NCI-H1417 treated with DMSO at 0.1 percent for 48 hours (cell line): ENCODE measurements at places on chromosomes 6 and 20.

DNA sequence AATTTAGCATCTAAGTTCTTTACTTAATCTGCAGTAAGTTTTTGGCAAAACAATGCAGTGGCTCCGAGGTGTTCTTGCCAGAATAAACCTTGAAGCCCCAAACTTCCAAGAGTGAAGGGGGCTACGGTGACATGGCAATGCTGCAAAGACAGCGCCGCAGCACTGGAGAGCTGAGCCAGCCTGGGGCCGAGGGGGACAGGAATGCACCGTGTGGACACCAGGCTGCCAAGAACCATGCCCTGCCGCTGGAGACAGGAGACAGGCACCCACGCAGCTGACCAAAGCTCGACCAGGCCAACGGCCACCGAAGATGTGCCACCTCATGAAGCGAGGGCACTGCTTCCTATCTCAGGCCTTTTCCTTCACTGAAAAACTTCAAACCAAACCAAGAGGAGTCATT, 133.4 kb downstream of the PRND start:
- DNase-seq = no peak

DNA sequence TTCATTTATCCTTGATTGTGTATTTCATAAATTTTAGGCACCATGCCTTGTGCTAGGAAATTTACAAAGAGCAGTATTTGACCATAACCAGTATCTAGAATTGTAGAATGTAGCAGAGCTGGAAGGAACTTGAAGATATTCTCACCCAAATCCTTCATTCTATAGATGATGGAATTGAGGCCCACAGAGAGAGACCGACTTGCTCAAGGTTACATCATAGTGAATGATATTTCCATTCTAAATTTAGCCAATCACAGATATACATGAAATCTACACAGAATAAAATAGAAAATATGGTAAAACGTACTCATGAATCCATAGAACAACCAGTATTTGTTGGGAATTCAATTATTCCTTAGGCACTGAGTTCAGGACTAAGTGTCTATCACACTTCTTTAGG, 10.9 kb upstream of the SGK1 start:
- DNase-seq = no peak

- DNase-seq = no peak
Observed at GRCh38 chr6:161233986-161234661, 39.7 kb downstream of the AGPAT4 start.

DNA sequence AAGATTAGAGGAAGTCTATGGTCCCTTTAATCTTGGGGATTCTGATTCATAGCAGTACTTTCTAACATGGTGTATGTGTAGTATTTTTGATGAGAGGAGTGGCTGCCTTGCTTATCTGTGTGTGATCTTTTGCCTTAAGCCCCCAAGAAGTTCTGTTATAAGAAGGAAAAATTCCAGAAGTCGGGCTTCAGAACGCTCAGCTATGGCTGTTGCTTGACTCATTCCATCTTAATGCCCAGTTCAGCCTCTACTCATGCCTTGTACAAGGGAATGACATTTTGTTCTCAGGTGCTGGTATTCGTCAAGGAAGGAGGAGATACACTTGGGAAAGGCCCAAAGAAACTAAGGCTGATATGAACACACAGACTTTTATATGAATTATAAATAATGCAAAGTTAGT, 713.0 kb upstream of the MARCKS start:
- DNase-seq = no peak

GRCh38 chr20:48880981-48881657, 40.4 kb upstream of the ARFGEF2 start:
- DNase-seq = no peak

- no peak for DNase-seq
Observed at GRCh38 chr6:166057431-166057830, 110.2 kb downstream of the TBXT start.

DNA sequence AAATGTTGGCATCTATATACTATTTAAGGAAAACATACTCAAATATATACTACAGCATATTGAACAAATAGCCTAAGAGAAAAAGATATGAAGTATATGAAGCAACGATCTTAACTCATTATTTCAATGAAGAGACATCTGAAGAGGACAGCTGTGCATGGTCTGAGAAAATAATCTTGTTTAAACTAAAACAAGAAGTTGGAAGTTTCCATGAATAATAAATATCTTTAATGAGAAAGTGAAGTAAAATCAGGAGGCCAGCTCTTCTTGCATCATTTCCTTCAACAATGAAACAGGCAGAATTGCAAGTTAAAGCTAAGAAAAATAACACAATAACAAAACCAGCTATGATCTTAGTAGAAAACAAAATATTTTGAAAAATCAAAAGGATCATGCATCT, 1265.4 kb upstream of the MAP3K7 start:
- no peak for DNase-seq

- DNase-seq = no peak
Observed at GRCh38 chr6:8904754-8905153, 469.4 kb upstream of the SLC35B3 start.

DNA sequence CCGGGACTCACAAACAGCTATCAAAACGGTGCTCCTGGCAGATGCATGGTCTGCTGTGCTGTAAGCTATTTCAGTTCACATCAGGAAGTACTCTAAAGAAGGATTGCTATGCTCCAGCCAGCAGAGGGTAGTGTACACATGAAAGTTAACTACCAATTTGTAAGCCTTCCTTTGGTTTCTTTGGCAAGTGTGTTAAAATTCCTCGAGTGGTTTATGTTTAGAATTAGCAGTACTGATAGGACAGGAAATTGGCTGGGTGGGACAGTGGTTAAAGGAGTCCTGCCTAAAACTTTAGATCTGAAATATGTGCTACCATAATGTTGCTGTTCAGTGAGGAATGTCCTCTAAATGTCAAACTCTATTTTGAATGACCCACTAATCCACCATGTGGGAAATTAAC, 47.4 kb downstream of the TRMT11 start:
- no peak for DNase-seq

- no peak for DNase-seq
Observed at GRCh38 chr20:18702736-18703135, 110.8 kb upstream of the SCP2D1 start.

- DNase-seq = no peak
Observed at GRCh38 chr20:49207076-49207475, 12.1 kb upstream of the DDX27 start.

DNA sequence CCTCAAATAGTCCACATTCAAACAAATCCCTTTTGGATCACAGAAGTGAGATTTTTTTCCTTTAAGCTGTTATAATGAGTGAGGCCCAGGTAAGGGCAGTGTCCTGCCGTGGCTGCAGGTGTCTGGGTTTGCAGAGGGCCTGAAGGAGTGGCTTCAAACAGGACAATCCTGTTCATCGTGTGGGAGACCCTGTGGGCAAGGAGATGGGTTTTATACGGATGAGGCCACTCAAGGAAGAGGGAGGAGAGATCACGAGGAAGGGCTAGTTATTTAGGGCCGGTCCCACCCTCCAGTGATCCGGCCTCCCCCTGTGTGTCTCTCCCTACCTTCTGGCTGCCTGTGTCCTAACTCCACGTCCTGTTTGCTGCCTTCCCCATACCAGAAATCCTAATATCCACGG, 33.8 kb downstream of the PPP1R14C start:
- DNase-seq = no peak

GRCh38 chr6:133183691-133184090, 57.5 kb upstream of the EYA4 start:
- no peak for DNase-seq

DNA sequence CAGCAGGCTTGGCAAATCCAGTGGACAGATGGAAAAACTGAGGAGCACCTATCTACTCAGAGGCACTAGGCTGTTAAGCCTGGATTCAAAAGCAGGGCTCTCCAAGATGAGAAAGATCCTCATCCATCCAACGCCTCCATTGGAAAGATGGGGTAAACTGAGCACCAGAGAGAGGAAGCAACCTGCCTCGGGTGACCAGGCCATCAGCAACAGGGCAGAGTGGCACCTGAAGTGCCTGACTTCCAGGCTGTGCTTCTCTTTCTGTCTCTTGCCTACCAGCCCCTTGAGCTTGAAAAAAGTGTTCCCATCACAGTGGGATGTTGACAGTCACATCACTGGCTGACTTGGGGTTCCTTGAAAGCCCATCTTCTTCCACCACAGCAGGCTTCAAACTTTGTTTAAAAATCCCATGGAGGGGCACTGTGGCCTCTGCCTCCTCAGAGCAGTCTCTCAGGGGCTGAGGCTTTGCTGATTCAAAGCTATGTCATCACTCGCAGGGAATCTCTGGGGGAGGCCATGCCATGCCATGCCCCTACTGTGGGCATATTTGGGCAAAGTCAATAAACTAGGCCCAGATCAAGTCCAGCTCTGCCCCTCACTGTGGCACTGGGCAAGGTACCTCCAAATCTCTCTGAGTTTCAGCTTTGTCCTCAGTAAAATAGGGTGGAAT, 44.8 kb upstream of the TGM2 start:
- no peak for DNase-seq

DNA sequence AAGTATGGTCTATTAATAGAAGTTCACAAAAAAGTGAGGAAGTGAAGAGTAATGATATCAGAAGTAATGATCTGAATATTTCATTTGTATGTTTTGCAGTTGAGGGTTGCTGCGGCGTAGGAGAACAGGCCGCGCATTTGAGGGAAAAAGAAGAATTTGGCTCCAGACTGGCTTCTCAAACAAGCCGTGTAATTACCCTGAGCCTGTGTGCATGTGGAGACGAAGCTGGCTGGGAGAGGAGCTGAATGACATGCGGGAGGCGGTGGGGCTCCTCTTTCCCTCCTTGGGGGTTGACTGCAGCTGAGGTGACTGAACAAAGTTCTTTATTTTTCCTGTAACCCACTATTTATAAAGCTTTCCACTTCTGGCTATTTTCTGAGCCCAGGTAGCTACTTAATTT, 115.5 kb upstream of the AFDN start:
- DNase-seq = no peak

DNA sequence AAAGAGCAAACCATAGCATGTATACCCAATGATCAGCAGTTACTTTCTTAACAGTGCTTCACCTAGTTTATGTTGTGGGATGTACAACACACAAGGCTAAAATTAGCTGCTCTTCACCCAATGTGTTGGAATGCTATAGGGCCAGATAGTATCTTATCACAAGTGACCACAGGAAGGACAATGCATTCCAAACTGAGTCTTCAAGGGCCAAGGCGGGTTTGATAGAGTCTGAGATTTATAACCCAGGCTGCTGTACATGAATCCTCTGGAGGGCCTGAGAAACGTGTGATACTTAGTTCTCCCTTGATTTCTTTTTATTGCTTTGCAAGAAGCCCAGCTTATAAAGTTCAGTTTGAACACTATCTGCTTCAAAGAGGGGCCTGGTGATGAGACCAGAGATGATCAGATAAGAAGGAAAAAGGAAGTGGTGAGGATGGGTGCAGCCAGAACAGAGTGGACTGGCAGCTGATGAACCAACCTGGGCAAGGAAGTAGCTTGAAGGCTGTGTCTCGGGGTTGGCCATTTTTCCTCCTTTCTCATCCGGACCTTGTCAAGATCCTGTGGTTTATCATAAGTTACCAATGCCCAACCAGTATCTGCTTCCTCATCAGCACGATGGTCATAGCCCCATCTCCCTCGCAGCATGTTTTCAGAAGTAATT, 62.2 kb upstream of the BMP2 start:
- no peak for DNase-seq

- DNase-seq = peak; percentile 98
Observed at GRCh38 chr20:20362774-20363433, 5.0 kb upstream of the INSM1 start.

GRCh38 chr20:25084626-25085187, 2.8 kb upstream of the VSX1 start:
- no peak for DNase-seq

- no peak for DNase-seq
Observed at GRCh38 chr20:39190666-39191570, 228.8 kb downstream of the DHX35 start.

DNA sequence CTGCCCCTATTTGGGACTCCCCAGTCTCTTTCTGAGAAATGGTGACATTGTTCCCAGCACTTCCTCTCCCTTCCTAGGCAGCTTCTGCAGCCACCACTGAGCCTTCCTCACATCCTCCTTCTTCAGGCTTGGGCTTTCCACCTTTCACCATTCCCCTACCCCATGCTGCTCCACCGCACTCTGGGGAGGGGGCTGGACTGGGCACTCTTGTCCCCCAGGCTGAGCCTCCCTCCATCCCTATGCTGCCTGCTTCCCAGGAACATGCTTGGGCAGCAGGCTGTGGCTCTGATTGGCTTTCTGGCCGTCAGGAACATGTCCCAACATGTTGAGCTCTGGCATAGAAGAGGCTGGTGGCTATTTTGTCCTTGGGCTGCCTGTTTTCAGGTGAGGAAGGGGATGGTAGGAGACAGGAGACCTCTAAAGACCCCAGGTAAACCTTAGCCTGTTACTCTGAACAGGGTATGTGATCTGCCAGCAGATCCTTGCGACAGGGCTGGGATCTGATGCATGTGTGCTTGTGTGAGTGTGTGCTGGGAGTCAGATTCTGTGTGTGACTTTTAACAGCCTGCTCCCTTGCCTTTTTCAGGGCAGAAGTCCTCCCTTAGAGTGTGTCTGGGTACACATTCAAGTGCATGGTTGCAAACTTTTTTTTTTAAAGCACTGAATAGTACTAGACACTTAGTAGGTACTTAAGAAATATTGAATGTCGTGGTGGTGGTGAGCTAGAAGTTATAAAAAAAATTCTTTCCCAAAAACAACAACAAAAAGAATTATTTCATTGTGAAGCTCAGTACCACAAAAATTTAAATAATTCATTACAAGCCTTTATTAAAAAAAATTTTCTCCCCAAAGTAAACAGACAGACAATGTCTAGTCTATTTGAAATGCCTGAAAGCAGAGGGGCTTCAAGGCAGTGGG, 2.1 kb upstream of the CDKN1A start:
- no peak for DNase-seq

GRCh38 chr6:79586548-79586947, 44.6 kb upstream of the SH3BGRL2 start:
- no peak for DNase-seq

DNA sequence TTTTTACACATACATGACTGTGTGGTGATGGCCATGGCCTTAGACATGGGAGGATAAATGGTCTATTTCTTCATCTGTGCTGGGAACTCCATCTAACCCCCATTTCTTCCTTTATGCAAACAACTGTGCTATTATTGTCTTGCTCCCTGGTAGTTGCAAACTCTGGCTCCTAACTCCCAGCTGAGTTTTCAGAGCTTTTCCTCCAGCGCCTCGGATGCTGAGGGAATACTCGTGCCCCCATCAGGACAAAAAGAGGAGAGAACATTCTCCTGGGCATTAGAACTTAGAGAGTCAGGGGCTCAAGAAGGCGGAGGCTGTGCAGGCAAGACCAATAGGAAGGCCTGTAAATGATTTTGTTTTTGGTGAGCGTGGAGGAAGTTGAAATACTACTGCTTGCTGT, 2.1 kb downstream of the DAAM2 start:
- no peak for DNase-seq

GRCh38 chr6:107348224-107348623, 111.1 kb downstream of the PDSS2 start:
- DNase-seq = no peak

- no peak for DNase-seq
Observed at GRCh38 chr20:44412402-44413144, 57.1 kb downstream of the HNF4A start.
